ENCODE measurements at places on chromosomes 1 and 21. TPM values are rescaled to one million over a fixed set of nuclear protein-coding genes. Genes with fewer than 3 reads are reported as not detected.

DNA sequence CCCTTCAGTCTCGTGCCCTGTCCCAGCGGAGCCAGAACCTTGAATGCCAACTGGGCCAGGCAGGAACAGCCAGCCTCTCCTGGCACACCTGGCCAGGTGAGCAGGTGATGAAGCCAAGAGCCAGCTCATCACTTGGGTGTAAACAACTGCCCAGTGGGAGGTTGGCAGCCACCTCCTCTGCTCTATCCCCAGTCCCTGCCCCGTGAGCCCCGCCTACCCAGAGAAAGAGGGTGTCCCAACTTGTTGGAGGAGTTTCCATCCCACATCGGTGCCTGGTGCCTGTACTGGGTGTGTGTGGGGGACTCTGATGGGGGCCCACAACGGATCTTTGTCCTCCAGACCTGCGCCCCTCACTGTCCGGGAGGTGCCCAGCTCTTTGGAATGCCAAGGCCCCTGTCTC lies 17.8 kb upstream of the FAM131C start:
- no peak for DNase-seq

GRCh38 chr1:60922304-60922703 lies 160.1 kb upstream of the NFIA start:
- DNase-seq = no peak

GRCh38 chr1:232011961-232012360 lies 385.4 kb downstream of the DISC1 start:
- DNase-seq = no peak

DNA sequence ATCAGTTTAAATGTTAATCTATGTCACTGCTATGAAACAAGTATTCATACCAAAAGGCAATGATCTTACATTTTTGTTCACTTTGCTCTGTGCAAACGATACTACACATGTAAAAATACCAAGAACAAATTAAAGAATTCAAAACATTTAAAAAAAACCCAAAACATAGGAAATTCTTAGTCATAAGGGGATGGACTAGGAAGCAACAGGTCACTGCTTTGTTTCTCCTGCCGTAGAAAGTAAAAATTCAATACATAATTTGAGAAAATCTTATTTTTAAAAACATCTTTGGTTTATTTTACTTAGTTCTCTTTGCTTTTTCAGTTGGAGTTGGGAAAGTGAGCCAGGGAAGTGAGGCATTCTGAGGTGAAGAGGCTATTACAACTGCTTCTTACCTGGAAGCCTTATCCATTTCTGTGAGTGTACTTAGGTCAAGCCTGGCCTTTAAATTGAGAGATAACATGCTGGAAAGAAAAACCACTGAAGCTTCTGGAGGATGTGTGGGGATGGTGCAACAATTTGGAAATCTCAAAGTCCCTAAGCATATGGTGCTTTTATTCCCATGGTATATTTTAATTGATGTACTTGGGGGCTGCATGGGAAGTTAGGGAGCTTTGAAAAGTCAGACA lies 183.5 kb downstream of the CDC42BPA start:
- peak; percentile 64 for DNase-seq

Gene CDA
- 1.9 TPM for total RNA-seq

Measured in fibroblast of villous mesenchyme (primary cell).